ENCODE measurements at places on chromosomes 16 and 17.

- no peak for DNase-seq
These were observed 14.0 kb upstream of the RBFOX1 start for GRCh38 chr16:7318686-7319085.

- no peak for DNase-seq
These were observed 33.5 kb upstream of the ARL6IP1 start for GRCh38 chr16:18834864-18835263.

GRCh38 chr17:17783116-17783824 is 53.5 kb downstream of the SREBF1 start:
- peak; percentile 35 for DNase-seq

DNA sequence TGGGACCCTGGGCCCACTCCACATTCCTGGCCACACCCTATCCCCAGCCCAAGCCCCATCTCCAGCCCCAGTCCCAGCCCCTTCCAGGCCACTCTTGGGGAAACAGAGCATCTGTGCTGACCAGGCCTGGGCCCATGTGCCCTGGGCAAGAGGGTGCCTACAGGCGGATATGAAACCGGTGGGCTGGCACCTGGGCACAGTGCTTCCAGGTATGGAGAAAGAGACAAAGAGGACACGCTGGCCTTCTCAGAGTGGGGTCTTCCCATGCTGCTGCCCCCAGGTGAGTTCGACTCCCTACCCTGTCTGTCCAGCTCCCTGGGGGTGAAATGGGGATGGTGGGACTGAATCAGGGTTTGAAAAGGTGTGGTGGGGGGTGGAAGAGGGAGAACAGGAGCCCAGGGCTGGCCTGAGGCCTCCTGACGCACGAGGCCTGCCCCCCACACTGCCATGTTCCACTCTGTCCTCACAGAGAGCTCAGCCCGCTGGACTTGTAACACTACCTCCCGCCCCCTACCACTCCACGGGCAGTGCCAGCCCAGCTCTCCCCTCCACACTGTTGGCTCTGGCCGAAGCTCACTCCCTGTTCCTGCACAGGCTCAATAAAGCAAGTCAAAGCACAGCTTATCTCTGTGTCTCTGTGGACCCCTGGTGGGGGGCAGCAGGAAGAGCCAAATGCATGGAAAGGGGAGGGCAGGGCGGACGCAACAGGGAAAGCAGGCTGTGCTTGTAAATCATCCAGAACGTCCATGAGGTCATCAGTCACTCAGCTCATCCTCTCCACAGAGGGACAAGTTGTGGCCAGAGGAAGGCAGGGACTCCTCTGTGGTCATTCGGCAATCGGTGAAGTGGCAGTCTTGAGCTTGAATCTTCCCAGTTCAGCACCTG is 71.1 kb upstream of the TMEM97 start:
- no peak for DNase-seq

- DNase-seq, result no peak
These were observed 4.5 kb upstream of the SNX20 start for GRCh38 chr16:50685462-50686063.

DNA sequence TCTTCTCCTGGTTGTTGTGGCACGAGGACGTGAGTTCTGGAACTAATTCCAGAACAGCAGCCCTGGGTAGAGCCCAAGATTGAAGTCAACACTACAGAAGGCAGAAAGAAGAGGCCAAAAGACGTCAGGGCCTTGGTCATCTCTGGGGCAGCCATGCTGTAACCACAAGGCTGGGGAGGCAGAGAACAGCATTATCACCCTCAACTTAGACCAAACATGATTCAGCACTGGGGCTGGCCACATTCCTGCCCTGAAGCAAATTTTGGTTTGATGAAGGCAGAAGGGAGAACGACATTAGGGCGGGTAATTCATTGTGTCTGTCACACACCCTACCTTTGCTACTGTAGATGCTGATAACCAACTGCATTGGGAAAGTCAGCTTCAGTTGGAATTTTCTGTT is 9.7 kb upstream of the ALOX15B start:
- peak; percentile 9 for DNase-seq

DNA sequence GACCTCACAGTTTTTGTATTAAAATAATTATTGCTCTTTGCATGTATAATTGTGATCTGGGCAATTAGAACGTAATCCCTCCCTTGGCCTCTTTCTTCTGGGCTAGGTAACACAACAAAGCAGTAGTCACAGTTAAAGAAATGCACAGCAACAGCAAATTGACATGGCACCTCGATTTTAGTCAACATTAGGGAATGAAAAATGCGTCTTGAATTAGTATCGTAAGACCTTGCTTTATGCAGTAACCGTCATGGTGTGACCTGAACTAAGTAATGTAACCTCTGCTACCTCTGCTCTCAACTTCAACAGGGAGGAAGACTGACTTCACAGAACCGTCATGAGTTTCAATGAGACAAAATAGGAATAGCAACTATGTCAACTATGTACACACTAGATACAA is 265.4 kb upstream of the MAF start:
- DNase-seq, result no peak

DNA sequence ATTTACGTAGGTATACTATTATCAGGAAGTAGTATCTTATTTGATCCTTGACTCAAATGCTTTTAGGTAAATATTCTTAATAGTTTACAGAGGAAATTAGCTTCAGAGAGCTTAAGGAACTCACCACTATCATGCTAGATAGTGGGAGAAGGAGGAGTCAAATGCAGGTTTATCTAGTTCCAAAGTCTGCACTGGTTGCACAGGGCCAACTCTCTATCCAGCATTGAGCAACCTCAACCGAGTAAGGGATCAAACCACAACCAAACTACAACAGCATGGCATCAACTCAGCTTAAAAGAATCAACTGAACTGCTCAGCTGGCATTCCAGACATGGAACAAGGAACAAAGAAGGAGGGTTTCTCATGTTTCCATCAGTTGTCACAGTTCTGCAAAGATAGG is 306.0 kb downstream of the MAF start:
- DNase-seq, result no peak

- no peak for DNase-seq
These were observed 151.3 kb upstream of the CNTNAP4 start for GRCh38 chr16:76125871-76126270.

DNA sequence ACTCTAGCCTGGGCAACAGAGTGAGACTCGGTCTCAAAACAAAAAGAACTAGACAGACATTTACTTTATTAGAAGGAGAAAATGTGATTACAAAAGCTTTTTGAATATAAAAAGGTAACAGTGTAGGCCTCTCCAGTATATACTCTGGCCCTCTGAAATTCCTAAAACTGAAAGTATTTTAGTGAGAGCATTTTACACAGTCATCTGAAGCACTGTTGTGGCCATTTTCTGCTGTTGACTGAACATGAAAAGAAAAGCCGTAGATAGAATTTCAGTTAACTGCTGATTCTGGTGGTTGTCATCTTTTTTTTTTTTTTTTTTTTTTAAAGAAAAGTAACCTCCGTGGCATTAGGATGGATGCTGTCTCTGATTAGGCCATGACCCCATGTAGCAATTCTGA is 15.6 kb downstream of the DUSP14 start:
- DNase-seq, result no peak

- DNase-seq, result no peak
These were observed 142.5 kb downstream of the SNX29 start for GRCh38 chr16:12119037-12119436.

- no peak for DNase-seq
These were observed 424.8 kb downstream of the HS3ST3B1 start for GRCh38 chr17:14725729-14726128.

DNA sequence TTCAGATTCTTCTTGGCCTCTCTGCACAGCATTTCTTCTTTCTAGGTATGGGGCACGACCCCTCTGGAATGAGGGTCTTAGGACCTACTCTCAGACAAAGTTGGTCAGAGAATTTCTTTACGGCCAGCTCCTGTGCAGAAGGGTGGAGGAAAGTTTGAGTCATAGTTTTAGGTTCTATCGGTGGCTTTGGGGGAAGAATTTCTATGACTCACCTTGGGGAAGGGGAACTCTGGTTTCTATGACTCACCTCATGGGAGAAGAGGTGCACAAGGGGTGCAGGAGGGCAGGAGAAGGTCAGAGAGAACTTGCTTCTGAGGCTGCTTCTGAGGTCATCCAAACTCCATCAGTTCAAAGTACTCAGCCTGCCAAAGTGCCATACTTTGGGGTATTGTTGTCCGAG is 2.5 kb upstream of the ABCC12 start:
- peak; percentile 73 for DNase-seq

GRCh38 chr17:55545806-55546205 is 34.6 kb upstream of the SMIM36 start:
- DNase-seq, result no peak

GRCh38 chr16:74107795-74108610 is 188.6 kb upstream of the PSMD7 start:
- peak; percentile 4 for DNase-seq

GRCh38 chr16:66569827-66570405 is 3.7 kb downstream of the CMTM1 start:
- peak; percentile 79 for DNase-seq

- DNase-seq, result no peak
These were observed 311.9 kb downstream of the ZFHX3 start for GRCh38 chr16:72736074-72736473.

DNA sequence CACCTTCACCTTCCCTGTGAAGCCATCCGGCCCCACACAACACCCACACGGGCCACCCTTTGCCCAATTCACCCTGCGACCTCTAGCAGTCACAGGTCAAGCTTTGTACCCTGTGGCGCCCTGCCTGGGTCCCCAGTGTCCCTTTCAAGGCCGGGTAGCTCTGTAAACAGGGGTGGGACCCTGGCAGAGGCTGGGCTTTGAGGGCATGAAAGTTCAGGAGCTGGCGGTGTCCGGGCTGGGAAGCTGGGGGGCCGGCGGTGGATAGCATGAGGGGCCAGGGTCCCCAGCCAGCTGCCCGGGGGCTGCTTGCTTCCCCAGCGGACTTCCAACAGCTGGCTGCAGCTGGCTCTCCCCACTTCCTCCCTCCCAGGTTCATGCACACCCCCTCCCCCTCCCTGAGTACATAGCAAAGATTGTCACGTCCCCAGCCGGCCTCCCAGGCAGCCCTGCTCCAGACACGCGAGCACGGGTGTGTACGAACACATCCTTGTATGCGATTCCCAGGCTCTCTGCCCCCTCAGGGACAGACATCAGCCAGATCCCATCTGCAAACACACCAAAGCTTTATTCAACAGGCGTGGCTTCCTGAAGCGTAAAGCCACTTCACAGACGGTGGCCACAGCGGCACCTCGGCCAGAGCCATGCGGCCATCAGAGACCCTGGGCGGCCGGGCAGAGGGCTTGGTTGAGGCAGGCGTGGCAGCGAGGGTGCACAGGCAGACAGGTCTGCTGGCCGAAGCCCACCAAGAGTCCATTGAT is 8.2 kb downstream of the NTHL1 start:
- peak; percentile 89 for DNase-seq

DNA sequence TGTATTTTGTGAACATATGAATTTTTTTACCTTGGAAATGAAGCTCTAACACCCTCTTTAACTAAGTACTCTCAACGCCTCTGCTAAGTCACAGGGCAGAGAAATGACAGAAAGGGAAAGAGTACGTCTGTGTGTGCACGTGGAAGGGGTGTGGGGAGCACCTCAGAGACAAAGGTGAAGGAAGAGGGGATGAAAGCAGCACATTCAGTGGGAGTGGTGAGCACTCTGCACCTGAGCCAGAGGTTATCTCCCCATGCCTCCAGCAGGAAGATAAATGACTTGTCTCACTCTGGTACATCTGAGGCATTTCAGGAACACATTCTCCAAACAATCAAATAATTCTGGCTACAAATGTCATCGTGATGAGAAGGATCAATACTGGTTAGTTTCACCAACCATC is 15.0 kb downstream of the GNA13 start:
- DNase-seq, result no peak

DNA sequence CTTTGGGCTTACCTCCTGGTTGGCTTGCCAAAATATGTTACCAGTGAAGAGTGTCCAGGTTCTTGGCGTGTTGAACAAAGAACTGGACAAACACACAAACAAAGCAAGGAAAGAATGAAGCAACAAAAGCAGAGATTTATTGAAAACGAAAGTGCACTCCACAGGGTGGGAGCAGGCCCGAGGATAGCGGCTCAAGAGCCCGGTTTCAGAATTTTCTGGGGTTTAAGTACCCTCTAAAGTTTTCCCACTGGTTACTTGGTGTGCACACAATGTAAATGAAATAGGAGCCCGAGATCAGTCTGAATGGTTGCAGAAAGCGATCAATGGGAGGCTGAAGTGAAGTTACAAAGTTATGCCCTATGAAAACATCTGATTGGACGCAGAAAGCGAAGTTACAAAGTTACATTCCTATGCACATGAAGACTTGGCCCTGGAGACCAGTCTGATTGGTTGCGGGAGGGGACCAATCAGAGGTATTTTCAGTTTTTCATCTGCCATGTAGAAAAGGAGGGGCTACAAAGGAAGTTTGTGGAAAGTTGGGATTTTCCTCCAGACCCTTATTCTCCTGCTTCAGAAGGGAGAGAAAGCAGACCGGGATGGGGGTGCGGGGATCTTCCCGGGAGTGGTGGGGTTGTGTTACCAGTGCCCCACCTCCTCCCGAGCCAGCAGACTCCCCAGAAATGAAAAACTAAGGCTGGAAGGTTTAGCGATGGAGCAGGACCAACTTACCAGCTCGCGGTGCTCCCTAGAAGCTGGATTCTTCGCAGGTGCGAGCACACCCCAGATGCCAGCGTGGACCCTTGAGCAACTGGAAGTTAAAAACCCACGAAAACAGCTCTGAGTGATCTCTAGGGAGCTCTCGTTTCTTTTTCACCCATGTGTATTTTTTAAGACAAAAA is at the start of gene SLFN12:
Gene SLFN12 (minus strand): TSS at position 325 of the 899 bp plus-strand sequence. CDS start 9,472 bp downstream, outside the sequence.
- peak; percentile 97 for DNase-seq

GRCh38 chr17:11986179-11986941 is 10.9 kb downstream of the ZNF18 start:
- no peak for DNase-seq

- no peak for DNase-seq
These were observed 239.1 kb upstream of the RBFOX1 start for GRCh38 chr16:7093511-7093910.

DNA sequence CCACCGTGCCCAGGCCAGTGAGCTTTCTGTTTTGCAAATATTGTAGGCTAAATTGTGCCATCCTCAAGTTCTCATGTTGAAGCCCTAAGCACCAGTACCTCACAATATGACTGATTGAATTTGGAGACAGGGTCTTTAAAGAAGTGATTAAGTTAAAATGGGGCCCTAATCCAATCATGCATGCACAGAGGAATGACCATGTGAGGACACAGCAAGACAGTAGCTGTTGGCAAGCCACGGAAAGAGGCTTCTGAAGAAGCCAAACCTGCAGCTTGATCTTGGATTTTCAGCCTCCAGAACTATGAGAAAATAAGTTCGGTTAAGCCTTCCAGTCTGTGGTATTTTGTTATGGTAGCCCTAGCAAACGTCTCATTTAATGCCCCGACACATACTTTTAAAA is 24.9 kb downstream of the TOM1L2 start:
- no peak for DNase-seq

- no peak for DNase-seq
These were observed 1.9 kb downstream of the RUNDC1 start for GRCh38 chr17:42982266-42982665.

- no peak for DNase-seq
These were observed 97.5 kb downstream of the METRNL start for GRCh38 chr17:83176623-83177583.

Measured in cardiac fibroblast (primary cell).